ENCODE measurements at places on chromosomes 6 and 20. TPM values are rescaled to one million over a fixed set of nuclear protein-coding genes. Genes with fewer than 3 reads are reported as not detected.

DNA sequence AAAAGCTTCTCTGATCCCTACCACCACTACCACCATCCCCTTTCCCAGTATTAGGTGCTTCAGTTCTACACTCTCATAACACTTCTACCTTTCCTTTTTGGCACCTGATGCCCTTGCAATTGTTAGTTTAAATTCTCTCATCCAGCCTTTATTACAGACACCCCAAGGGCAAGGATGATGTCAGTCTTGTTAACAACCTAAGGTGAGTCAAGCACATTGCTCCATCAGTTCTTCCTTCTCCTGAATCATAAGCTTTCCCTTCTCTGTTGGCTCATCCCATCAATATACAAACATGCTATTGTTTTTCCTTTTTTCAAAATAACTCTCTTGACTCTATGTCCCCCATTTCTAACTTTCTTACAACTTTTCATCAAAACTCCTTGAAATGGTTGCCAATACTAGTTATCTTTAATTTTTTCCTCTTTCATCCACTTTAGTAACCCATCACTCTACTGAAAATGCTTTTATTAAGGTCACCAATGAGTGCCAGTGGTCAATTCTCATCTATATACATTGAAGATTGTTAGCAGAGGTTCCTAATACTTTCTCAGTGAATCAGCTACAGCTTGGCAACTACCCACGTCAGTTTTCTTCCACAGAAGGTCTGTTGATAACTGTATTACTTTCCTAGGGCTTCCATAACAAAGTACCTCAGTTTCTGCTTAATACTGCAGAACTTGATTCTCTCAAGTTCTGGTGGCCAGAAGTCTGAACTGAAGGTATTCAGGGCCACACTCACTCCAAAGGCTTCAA is 97.1 kb upstream of the FLRT3 start:
- no peaks in the 10 kb centered on the region for H3K4me1 ChIP-seq
- H3K27ac ChIP-seq, result no peak overlapping the region
- H3K36me3 ChIP-seq, result no peaks in the 10 kb centered on the region
- no peak overlapping the region for H3K4me3 ChIP-seq

The CLVS2 gene
- under 0.01 TPM for polyA plus RNA-seq

GRCh38 chr6:30954631-30955366 is 14.0 kb downstream of the MUCL3 start:
- no peaks in the 10 kb centered on the region for H3K36me3 ChIP-seq
- H3K27me3 ChIP-seq, result no peaks in the 10 kb centered on the region
- no peaks in the 10 kb centered on the region for H3K4me1 ChIP-seq
- H3K27ac ChIP-seq, result no peak overlapping the region

DNA sequence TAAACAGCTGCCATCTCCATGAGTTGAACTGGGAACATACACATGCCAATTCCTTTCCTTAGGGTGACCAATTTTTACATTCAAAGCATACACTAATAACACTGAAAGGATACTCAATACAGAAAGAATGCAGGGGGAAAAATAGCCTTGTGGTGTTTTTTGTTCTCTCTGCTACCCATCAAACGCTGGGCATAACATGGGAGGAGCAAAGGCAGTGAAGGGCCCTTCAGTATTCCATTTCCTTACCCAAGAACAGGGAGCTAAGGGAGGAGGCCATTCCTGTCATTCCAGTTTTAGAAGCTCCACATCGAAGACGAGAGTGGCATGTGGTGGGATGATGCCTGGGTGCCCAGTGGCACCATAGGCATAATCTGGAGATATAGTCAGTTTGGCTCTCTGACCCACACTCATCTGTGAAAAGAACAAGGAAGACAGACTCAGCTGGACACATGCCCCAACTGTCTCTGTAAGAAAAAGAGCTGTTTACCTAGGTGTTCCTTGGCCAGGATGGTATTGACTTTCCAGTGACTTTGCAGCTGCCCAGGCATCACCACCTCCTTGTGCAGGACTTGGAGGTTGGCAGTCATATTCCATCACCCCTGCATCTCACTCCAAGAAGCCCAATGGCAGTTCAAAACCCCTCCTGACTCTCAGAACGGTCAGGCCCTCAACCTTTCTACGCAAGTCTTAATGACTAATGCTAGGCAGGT is 20.9 kb downstream of the FKBP1A start:
- peaks cover 7% of the 10 kb centered on the region for H3K4me1 ChIP-seq
- H3K36me3 ChIP-seq, result no peaks in the 10 kb centered on the region
- no peak overlapping the region for H3K4me3 ChIP-seq

DNA sequence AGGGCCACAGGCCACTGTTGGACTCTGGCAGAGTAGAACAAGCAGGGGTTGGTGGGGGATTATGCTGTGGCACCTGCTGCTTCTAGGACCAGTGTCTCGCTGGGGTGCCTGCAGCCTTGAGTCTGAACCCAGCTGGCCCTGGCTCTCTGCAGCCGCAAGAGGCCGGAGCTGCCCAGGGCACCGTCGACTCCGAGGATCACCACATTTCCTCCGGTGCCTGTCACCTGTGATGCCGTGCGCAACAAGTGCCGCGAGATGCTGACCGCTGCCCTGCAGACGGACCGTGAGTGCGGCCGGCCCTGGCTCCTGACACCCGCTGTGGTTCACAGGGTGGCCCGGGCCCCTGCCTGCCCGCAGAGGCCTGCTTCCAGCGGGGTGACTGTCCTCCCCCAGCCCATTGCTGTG is 6.2 kb downstream of the TCEA2 start:
- DNase-seq, result no peak
- no peak overlapping the region for H3K4me3 ChIP-seq
- H3K4me1 ChIP-seq, result no peaks in the 10 kb centered on the region
- no peaks in the 10 kb centered on the region for H3K36me3 ChIP-seq

GRCh38 chr6:53214172-53214571 is 65.5 kb upstream of the GCM1 start:
- no peaks in the 10 kb centered on the region for H3K36me3 ChIP-seq
- no peaks in the 10 kb centered on the region for H3K4me1 ChIP-seq
- H3K4me3 ChIP-seq, result no peak overlapping the region
- DNase-seq, result no peak
- H3K27me3 ChIP-seq, result no peaks in the 10 kb centered on the region
- no peak overlapping the region for H3K27ac ChIP-seq

The SLC23A2 gene
- polyA plus RNA-seq, result 9.8 TPM

The VSX1 gene
- polyA plus RNA-seq, result not detected

DNA sequence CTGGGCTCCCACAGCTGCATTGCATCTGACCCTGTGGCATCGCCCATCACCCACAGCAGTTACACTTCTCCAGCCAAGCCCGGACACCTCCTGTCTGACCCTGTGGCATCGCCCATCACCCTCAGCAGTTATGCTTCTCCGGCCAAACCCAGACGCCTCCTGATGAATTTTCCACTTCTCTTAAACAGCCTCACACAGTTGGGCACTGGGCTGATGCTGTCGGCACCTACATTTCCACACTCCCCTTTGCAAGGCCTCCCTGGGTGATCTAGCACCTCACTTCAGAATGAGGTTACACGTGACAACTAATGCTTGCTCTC is 175.2 kb upstream of the ARID1B start:
- no peak for DNase-seq
- H3K4me1 ChIP-seq, result no peaks in the 10 kb centered on the region
- H3K27ac ChIP-seq, result no peak overlapping the region
- no peaks in the 10 kb centered on the region for H3K36me3 ChIP-seq

GRCh38 chr6:81801489-81801888 is 49.0 kb upstream of the TENT5A start:
- no peaks in the 10 kb centered on the region for H3K36me3 ChIP-seq
- no peak overlapping the region for H3K4me3 ChIP-seq
- no peaks in the 10 kb centered on the region for H3K4me1 ChIP-seq
- H3K27ac ChIP-seq, result no peak overlapping the region
- DNase-seq, result no peak

DNA sequence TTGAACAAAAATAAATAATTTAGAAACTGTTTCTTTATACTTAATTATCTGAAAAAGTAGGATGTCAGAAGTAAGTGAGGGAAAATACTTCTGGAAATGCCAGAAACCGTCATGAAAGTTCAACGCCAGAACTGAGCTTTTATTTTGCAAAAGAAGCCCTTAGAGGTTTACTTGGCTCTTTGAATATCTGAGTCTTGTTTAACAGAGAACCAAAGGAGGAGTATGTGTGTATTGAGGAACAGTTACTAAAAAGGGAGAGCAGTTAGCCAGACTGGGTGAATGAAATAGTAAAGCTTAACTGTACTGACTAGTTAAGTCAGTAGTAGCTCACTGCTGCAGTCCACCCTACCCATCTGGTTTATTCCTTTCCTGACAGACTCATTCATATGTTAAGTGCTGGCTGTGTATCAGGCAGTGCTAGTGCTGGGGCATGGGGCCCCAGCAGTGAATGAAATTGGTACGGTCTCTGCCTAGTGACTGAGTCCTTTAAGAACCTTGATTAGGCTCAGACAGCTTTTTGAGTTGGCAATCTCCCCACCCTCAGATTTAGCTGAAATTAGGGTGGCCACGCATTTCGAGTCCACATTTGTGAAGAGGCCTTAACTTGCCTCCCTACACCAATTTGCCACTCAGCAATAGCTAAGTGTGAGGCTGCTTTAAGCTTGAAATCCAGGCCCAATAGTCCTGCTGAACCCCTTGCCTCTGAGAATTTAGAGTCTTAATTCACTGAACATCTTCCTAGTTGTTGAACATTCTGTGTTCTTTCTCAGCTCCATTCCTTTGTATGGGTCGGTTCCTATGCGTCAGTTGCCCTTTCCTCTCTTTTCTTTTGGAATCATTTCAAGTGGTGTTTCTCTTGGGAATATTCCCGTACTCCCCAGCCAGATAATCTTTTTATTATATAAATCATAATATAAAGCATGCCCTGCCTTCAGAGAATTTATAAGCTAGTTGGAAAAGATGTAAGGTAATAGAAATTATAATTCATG is 20.2 kb downstream of the MAP3K4 start:
- no peaks in the 10 kb centered on the region for H3K27me3 ChIP-seq
- no peak overlapping the region for H3K27ac ChIP-seq
- H3K36me3 ChIP-seq, result no peaks in the 10 kb centered on the region
- no peak for DNase-seq
- H3K4me3 ChIP-seq, result no peak overlapping the region

DNA sequence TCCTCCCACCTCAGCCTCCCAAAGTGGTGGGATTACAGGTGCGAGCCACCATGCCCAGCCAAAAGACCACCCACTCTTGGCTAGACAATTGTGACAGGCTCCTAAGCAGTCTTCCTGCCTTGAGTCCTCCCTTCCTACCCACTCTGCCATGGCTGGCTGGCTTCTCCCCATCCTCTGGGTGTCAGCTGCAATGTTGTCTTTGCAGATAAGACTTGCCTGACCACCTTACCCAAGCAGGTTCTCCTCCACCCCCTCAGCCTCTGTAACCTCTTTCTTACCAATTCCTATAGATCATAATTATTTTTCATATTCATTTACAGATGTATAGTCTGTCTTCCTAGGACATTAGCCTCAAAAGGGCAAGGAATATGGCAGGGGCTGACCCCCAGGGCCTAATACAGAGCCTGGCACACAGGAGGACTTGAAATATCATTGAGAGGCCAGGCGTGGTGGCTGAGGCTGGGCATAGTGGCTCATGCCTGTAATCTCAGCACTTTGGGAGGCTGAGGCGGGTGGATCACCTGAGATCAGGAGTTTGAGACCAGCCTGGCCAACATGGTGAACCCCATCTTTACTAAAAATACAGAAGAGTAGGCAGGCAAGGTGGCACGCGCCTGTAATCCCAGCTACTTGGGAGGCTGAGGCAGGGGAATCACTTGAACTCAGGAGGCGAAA is 28.7 kb upstream of the SPAG4 start:
- no peaks in the 10 kb centered on the region for H3K4me1 ChIP-seq
- no peak overlapping the region for H3K27ac ChIP-seq
- H3K27me3 ChIP-seq, result no peaks in the 10 kb centered on the region
- H3K36me3 ChIP-seq, result no peaks in the 10 kb centered on the region
- H3K4me3 ChIP-seq, result no peak overlapping the region

DNA sequence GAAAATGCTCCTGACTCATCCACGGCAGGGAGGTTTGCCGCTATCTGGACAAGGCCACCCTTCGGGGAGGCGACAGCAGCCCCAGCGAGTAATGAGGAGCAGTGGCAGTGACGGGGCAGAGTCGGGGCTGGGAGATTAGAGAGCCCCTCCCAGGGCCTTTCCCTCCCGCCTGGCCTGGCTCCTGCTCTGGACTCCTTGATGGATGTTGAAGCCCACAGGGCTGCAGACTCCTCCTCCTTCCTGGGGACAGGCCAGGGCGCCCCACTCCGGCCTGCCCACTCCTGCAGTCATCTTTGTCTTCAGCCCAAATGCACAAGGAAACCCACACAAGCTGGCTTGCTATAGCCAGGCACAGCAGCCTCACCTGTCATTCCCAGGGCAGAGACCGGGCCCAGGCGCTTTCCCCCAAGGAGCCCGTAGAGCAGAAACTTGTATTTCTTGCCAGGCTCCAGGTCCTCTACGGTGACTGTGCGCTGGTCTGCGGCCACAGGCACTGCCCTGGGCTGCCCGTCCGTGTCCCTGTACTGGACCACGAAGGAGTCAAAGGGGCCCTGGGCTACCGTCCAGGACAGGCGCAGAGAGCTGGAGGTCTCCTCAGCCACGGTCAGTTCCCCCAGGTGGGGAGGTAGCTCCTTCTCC is 7.7 kb downstream of the CYP21A2 start:
- H3K4me3 ChIP-seq, result no peak overlapping the region
- H3K36me3 ChIP-seq, result no peaks in the 10 kb centered on the region
- no peaks in the 10 kb centered on the region for H3K27me3 ChIP-seq
- H3K27ac ChIP-seq, result no peak overlapping the region
- no peaks in the 10 kb centered on the region for H3K4me1 ChIP-seq

The RAMACL gene
- polyA plus RNA-seq, result 0.41 TPM

The CLIC5 gene
- 0.10 TPM for polyA plus RNA-seq

- no peak overlapping the region for H3K27ac ChIP-seq
- no peak overlapping the region for H3K4me3 ChIP-seq
- no peak for DNase-seq
These were observed 74.1 kb downstream of the TFAP2C start for GRCh38 chr20:56702931-56703840.

- H3K4me1 ChIP-seq, result no peaks in the 10 kb centered on the region
- no peak overlapping the region for H3K27ac ChIP-seq
- H3K36me3 ChIP-seq, result no peaks in the 10 kb centered on the region
- no peak for DNase-seq
These were observed 40.7 kb downstream of the ZNF831 start for GRCh38 chr20:59204165-59204894.

GRCh38 chr6:101779051-101779844 is 385.7 kb downstream of the GRIK2 start:
- DNase-seq, result no peak
- H3K4me3 ChIP-seq, result no peak overlapping the region
- no peaks in the 10 kb centered on the region for H3K27me3 ChIP-seq
- no peaks in the 10 kb centered on the region for H3K4me1 ChIP-seq
- H3K36me3 ChIP-seq, result no peaks in the 10 kb centered on the region

The SEMG1 gene
- not detected for polyA plus RNA-seq

DNA sequence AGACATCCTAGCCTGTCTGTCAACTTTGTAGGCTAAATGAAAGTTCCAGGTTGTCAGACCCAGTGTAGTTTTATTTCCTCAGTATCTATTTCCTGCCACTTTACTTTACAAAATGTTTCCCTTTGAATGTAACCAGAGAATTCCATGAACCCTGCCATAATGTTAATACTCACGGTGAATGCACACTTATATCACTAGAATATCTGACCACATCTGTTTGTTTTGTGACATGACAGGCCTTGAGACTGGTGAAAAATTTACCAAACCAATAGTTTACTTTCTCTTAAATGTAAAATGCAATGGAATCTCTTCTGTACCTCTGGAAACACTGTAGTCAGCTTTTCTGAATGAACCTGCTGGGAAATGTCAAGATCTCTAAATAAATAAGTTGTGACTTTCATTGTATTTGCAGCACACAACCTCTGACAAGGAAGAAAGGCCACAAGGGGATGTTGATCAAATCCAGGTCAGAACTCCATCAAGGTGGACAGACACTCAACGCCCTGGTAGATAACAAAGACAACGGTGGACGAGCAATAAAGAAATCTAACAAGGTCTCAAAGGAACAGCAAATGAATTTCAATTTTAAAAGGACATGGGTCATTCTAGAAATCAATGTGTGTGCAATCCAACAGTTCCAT is 59.2 kb downstream of the BACH2 start:
- no peaks in the 10 kb centered on the region for H3K4me1 ChIP-seq
- H3K27ac ChIP-seq, result no peak overlapping the region
- DNase-seq, result no peak
- no peaks in the 10 kb centered on the region for H3K27me3 ChIP-seq
